ENCODE measurements at places on chromosomes 5 and 9. TPM values are rescaled to one million over a fixed set of nuclear protein-coding genes. Genes with fewer than 3 reads are reported as not detected.

- DNase-seq = no peak
Observed at GRCh38 chr9:127905788-127906191, 6.4 kb upstream of the ST6GALNAC6 start.

DNA sequence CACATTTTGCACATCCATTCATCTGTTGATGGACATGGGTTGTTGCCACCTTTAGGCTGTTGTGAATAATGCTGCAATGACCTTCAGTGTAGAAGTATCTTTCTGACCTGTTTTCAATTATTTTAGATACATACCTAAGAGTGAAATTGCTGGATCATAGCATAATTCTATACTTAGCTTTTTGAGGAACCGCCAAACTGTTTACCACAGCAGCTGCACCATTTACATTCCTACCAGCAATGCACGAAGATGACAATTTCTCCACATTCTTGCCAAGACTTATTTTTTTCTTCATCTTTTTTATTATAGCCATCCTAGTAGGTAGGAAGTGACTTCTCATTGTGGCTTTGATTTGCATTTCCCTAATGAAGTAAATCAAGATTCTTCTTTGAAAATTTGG is 36.5 kb upstream of the ASTN2 start:
- DNase-seq = no peak

- no peak for DNase-seq
Observed at GRCh38 chr9:10048994-10049393, 563.8 kb downstream of the PTPRD start.

- DNase-seq = no peak
Observed at GRCh38 chr9:134060546-134060945, 7.3 kb downstream of the BRD3 start.

- no peak for DNase-seq
Observed at GRCh38 chr5:71778678-71779276, 59.7 kb downstream of the CARTPT start.

- no peak for DNase-seq
Observed at GRCh38 chr9:97567894-97568202, 65.3 kb downstream of the TSTD2 start.

GRCh38 chr5:32852535-32852934 is 141.4 kb downstream of the NPR3 start:
- DNase-seq = no peak

DNA sequence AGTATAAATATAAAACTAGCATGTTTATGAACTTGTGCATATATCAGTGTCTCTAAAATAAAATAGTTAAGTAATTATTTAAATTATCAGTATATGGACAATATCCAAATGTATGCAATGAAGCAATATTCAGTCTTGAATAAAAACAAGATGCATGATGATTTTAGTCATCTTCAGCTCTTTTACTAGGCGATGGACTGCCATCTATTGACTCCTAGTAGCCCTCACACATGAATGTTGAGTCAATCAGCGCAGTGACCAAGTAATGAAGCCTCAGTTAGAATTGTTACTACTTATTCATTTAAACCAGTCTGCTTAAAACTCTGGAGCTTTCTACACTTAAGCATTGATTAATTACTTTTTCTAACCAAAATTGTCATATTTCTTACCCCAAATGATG is 92.9 kb upstream of the GRHPR start:
- no peak for DNase-seq

DNA sequence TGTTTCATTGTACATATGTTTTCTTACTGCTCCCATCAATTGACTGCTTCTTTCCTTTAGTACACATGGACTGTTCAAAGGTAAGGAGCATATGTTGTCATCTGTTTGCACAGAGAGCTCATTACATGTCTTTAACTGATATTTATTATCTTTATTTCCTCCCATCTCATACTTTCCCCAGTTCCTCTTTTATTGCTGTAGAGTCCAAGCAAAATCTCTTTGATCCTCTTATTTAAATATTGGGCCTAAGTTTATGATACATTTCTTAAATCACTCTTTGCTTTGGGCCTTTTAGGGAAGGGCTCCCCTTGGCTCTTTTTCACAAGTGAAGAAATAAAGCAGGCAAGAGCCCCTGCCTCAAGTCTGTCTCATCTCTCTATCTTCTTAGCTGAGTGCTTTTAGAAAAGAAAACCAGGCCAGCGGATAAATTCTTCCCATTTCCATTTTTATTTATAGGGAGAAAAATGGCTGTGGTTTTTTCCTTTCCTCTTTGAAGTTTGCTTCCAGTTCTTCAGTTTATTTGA is 152.4 kb downstream of the DOCK2 start:
- no peak for DNase-seq

- no peak for DNase-seq
Observed at GRCh38 chr5:170783498-170784247, at the start of gene GABRP. Gene GABRP (plus strand): TSS chr5:170783725. CDS start chr5:170788616, 4,891 bp downstream.

- no peak for DNase-seq
Observed at GRCh38 chr9:84027201-84027600, 46.6 kb downstream of the RMI1 start.

DNA sequence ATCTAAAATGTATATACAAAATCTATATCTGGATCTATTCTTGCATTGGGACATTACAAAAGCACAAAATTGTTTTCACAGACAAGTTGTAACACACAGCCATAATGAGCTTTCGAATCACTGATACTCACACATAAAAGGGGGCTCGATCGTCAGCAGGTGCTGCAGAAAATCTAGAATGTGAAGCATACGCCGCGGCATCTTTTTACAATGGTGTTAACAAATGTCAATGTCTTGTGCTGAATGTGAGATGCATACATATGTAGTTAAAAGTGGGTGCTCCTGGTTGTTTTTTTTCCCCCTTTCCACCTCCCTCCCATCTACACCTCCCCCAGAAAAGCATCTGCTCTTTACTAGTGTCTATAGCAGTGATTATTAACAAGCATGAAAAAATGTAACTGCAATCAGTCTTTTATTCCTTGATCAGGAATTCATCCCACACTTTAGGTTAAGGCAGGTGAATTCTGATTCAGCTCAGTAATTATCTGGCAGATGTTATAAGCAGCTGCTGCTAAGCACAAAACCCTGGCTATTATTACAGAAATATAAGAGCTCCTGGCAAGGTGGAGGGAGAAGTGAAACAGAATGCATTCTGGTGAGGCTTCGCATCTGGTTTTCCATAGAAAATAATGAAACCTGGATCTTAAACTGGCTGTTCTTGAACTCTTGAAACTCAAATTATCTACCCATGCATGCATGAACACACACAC is 114.1 kb downstream of the MPDZ start:
- no peak for DNase-seq

DNA sequence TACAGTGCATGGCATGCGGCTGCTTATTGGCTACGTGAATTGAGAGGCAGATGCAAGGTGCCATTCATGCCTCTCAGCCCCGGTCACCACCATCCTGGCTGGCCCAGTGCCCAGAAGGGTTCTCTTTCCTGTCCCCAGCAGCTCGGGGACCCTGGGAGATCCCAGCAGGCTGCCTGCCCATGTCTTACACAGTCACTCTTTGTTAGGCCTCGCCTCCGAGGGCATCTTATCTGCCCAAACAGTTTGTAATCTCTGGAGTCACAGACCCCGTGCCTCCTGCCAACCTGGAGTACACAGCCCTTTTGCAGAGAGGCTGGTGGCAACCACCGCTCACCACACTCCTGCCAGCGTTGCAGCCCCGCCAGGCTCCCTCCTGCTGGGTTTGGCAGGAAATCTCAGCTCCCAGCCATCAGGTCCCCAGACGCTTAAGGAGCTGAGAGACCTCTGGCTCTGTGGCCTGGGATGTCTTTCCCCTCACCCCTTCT is 7.0 kb upstream of the AK1 start:
- DNase-seq = no peak

DNA sequence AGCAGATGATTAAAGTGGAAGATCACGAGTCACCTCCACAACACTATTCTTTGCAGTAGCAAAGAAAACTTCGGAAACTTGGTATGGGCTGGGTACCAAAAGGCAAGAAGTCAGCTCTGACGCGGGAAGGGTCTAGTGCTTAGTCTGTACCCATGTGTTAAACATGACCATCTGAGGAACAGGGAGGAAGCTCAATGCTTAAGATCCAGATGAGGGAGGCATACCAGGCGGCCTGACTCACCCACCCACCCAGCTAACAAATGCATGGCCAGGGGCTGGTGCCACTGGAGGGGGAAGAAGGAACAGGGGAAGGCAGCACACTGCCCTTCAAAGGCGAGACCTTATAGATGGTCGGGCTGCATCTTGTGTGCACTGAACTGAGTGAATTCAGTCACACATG is 41.8 kb downstream of the CAMSAP1 start:
- DNase-seq = no peak

DNA sequence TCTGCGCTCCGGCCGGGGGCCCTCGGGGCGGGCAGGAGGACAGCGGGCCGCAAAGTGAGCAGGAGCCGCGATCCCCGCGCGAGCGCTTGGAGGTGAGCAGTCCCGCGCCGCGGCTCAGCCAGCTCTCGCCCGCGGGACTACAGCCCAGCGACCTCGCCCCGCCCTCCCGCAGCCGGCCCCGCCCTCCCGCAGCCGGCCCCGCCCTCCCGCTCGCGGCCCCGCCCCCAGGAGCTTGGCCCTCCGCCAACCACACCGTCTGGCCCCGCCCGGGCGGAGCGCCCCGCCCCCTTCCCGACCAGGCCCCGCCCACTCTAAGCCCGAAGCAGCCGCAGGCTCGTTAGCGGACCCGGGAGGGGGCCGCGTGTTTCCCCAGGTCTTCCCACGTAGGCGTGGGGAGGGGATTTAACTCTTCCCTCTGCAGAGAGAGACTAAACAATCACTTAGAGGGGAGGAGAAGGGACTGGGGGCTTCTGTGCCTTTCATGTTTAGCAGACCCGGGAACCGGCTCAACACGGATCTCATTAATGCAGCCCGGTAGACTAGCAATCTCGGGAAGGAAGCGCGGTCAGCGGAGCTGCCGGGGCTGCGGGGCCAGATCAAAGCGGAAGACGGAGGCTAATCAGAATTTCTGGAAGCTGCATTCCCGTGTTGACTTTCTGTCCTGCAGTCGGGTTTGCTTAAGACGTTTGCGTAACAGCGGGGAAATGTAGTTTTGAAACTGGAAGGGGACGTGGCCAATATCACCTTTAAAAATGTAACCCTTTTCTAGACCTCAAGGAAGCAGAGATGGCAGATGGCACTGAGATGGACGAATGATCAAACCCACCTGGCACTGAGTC is at the start of gene MYO10:
TSS of gene MYO10 (minus strand) at position 139 of the 839 bp plus-strand sequence. CDS start 480 bp downstream, outside the sequence.
- peak; percentile 88 for DNase-seq

- no peak for DNase-seq
Observed at GRCh38 chr5:137561608-137562007, 62.5 kb upstream of the SPOCK1 start.

GRCh38 chr5:150278916-150279315 is 10.7 kb downstream of the CAMK2A start:
- no peak for DNase-seq

The CCDC152 gene
- 1.4 TPM for total RNA-seq

The NME5 gene
- 3.9 TPM for total RNA-seq

The PCDHB2 gene
- total RNA-seq = 1.7 TPM

The SLC6A3 gene
- total RNA-seq = not detected

The PRDM9 gene
- not detected for total RNA-seq

The PDCD1LG2 gene
- total RNA-seq = 3.3 TPM

The SLC2A6 gene
- 2.7 TPM for total RNA-seq

The IFNA2 gene
- not detected for total RNA-seq

The C5orf52 gene
- total RNA-seq = not detected
